Stimulated activated CD4-positive, alpha-beta T cell treated with anti-CD3 and anti-CD28 coated beads, TNF-alpha, amount 100 ng/mL, for 24 hours (primary cell): ENCODE measurements at places on chromosomes 16 and 17.

DNA sequence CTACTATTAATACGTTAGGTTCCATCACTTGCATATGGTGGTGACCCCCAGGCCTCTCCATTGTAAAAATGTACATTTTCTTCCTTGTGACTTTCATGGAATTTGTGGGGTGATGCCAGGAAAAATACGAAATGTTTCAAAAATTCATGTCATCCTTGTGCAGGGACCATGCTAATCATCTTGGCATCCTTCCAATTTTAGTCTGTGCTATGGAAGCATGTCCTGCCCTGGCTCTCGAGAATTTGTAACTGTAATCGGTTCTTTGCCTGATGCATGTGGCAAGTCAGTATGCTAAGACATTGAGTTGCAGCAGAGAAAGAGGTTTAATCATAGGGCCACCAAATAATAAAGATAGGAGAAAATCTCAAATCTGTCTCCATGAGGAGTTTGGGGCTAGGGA is 14.3 kb upstream of the GINS3 start:
- DNase-seq, result no peak

GRCh38 chr16:85170066-85170491 is 57.8 kb upstream of the CIBAR2 start:
- DNase-seq, result no peak

DNA sequence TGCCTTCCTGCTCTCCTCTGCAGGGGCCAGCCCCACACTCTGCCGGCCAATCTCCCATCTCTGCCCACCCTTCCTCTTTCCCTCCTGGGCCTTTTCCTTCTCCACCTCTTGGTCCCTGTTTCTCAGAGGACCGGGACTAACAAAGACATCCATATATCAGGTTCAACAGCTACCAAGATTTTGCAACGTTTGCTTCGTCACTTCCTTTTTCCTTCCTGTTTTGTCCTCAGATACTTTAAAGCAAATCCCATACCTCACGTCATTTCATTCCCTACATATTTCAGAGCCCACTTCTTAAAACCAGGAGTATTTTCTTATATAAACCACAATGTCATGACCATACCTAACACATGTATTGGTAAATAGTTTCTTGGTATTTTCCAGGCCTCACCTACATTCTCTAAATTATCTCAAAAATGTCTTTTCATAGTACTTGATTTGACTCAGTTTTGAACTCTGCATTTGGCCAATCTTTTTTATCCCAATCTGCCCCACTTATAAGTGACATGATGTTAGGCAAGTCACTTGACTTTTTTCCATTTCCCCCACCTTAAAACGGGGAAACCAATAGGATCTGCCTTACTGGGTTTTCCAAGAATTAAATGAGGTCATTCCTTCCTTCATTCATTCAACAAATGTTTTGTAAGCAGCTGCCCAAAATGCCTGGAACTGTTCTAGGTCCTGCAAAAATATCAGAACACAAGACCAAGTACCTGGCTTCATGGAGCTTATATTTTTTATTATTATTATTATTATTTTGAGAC is 7.2 kb upstream of the USP10 start:
- no peak for DNase-seq

- DNase-seq, result no peak
These were observed 187.4 kb downstream of the C16orf95 start for GRCh38 chr16:87129771-87130170.

DNA sequence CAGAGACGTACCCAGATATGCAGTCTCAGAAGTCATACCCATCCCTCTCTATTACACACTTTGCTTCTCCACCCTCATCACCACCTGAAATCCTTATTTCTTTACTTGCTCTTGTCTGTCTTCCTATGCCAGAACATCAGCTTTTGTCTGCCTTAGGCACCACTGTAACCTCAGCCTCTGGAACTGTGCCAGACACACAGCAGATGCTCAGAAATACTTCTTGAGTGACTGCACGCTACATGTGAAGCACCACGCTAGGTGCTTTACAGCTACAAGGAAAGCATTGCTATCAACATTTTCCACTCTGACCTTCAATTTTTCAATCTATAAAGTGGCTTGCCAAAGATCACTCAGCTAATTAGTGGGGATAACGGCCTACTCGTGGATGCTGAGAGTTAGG is 226.8 kb downstream of the CHD9NB start:
- no peak for DNase-seq

- DNase-seq, result no peak
These were observed 779 bp upstream of the CCDC102A start for GRCh38 chr16:57537194-57537505.

GRCh38 chr16:83906683-83907082 is 7.8 kb downstream of the MLYCD start:
- DNase-seq, result no peak

DNA sequence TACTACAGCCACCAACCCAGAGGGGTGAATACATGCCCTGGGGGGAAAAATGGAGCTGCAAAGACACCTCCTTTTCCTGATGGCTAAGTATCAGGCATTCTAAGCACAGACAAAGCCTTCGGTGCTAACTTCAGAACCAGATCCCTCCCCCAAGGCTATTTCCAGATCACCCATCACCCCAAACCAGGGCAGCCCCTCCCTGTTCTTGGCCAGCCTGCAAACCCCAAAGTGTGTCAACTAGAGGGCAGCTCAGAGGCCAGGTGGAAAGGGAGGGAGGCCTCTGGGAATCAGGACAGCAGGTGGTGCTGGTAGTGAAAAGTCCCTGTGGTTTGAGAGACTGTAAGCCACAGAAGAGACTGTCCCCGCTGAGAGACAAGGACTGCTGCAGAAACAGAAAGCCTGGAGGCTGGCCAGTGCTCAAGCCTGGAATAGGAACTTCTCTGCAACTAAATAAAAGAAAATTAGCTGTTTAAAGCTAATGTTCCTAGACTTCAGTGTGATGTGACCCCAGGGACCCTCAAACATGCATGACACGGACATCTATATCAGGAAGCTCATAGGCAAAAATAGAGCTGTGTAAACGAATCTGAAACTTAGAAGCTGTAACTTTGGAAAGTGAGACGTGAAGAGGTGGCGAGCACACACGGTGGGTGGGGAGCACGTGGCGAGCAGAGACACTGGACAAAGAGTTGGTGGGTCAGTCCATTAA is 9.1 kb downstream of the TUBG1 start:
- no peak for DNase-seq

GRCh38 chr17:3963237-3964201 is 718 bp downstream of the ATP2A3 start:
- no peak for DNase-seq

GRCh38 chr16:8943966-8944759 is 19.5 kb downstream of the USP7 start:
- DNase-seq, result no peak

GRCh38 chr16:74169066-74169465 is 127.5 kb upstream of the PSMD7 start:
- DNase-seq, result no peak

DNA sequence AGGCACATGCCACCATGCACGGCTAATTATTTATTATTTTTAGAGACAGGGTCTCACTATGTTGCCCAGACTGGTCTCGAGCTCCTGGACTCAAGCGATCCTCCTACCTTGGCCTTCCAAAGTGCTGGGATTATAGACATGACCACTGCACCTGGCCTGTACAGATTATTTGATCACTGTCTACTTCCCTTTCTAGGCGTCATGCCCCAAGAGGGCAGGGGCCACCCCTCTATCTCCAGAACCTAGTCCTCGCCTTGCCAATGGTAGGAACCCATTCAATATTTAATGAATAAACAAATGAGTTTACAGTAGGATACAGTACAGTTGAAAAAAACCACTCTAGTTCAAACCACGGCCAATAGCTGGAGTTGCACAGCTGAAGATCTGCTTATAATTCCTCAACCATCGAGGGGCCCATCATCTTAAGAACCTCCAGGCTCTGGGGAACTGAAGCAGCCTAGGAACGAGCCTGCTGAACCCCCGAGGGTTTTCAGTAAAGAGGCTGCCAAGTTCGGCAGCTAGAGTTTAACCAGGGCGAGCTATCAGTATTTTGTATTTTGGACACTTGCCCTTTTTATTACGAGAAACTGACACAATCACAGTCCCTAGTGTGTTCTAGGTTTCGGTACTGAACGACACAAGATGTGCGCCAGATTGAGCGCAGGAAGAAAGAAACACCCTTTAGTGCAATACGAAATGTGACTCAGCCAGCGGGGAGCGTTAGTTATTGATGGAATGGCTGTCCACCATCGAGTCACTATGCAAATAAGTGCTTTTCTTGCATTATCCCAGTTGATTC is 14.6 kb downstream of the ADCY9 start:
- no peak for DNase-seq

DNA sequence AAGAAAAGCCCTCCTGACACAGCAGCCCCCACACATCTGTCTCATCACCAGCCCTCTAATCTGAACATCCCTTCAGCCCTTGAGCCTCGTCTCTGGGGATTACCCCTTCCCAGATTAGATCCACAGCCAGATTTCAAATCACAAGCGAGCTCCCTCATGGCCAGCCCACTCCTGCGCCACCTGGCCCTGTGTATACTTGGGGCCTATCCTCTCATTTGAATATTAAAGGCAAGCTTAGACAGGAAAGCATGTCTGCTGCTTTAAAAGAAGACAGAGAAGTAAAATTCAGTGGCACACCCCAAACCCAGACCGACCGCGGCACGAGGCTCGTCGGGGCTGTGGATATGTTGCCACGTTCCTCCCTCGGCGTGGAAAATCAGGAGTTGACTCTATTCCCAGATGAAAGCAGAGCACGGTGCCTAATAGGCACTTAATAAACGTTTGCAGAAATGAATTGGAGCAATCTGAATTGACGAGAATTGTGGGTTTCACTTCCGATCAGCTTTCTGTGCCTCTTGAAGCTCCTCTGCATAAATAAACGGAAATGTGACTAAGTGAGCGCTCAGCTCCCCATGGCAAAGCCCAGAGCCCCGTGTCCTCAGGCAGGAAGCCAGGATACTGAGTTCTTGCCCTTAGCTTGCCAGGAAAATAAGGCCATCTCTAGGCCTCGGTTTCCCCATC is 108.0 kb downstream of the CCDC182 start:
- no peak for DNase-seq

DNA sequence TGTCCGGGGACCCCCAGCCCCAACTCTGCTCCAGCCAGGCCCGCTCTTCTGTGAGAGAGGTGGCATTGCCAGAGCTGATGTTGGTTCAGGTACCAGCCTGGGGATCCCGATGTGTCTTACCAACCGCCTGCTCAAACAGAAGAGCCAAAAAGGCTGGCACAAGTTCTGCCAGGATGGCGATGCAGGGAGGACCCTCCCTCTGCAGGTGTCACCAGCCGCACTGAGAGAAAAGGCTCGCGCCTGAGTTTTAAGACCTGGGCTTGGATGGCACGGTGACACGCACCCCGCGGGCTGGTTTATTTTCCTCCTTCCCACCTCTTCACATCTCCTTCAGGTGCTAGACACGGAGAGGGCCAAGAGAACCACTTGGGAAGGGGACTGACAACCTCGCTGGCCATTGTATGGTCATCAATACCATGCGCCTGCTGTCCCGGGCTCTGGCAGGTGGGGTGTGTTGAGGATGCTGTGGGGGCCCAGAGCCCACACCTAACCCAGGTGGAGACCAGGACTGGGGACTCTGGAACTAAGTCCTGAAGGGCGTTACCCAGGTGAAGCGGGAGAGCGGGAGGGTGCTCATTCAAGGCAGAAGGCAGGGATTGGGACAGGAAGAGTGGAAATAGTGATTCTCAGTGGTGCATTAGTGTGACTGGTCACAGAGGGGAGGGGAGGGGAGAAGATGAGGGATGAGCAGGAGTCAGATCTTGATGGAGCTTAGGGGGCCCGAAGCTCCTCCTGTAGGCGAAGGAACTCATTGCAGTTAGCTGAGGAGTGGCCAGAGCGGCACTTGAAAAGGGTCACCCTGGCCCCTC is 16.3 kb downstream of the FOXJ1 start:
- DNase-seq, result no peak

DNA sequence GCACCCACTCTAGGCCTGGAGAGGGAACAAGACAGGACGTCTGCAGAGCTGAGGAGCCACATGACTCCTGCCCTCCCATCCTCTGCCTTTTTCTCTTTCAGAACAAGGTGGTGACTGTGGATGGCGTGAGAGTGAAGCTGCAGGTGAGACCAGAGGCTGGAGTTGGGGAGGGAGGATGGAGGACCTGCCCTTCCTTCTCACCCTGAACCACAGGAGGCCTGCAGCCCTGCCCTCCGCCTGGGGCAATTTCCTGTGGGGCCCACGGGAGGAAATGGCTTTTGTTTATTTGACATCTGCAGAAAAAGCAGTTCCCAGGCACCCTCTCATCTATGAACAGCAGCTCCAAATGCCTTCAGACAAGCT is 5.1 kb downstream of the RAB37 start:
- no peak for DNase-seq
